ENCODE measurements at places on chromosomes 16 and 17. TPM values are rescaled to one million over a fixed set of nuclear protein-coding genes. Genes with fewer than 3 reads are reported as not detected.

Gene TSPOAP1
- polyA plus RNA-seq: 1.5 TPM

Gene FBXO47
- not detected for polyA plus RNA-seq

Gene TMEM114
- not detected for polyA plus RNA-seq

Gene CDR2
- polyA plus RNA-seq: 7.9 TPM

Gene EME1
- 0.26 TPM for polyA plus RNA-seq

Gene TBC1D3
- not detected for polyA plus RNA-seq

Gene ZNF469
- 0.04 TPM for polyA plus RNA-seq

Gene HS3ST3A1
- 2.9 TPM for polyA plus RNA-seq

Gene MYO15A
- 1.1 TPM for polyA plus RNA-seq

Gene GJD3
- polyA plus RNA-seq: not detected

Gene TRIM47
- polyA plus RNA-seq: 18.5 TPM

Gene BIRC5
- 3.9 TPM for polyA plus RNA-seq

Gene COPZ2
- polyA plus RNA-seq: 22.4 TPM

Gene TIMM22
- polyA plus RNA-seq: 4.4 TPM

Gene CSH2
- polyA plus RNA-seq: not detected

Gene ZPBP2
- not detected for polyA plus RNA-seq

Gene SPATA20
- polyA plus RNA-seq: 42.4 TPM

Gene ARL6IP1
- 146 TPM for polyA plus RNA-seq

Gene KCNG4
- not detected for polyA plus RNA-seq

Gene MRPL10
- polyA plus RNA-seq: 15.1 TPM

Gene RAD51D
- 3.4 TPM for polyA plus RNA-seq

Gene HS3ST6
- polyA plus RNA-seq: not detected

Gene GRB7
- 6.8 TPM for polyA plus RNA-seq

Data from liver (tissue), 10 donors.